ENCODE measurements at places on chromosomes 7 and 10. TPM values are rescaled to one million over a fixed set of nuclear protein-coding genes. Genes with fewer than 3 reads are reported as not detected.

Gene MKI67
- total RNA-seq: 71.3 TPM

DNA sequence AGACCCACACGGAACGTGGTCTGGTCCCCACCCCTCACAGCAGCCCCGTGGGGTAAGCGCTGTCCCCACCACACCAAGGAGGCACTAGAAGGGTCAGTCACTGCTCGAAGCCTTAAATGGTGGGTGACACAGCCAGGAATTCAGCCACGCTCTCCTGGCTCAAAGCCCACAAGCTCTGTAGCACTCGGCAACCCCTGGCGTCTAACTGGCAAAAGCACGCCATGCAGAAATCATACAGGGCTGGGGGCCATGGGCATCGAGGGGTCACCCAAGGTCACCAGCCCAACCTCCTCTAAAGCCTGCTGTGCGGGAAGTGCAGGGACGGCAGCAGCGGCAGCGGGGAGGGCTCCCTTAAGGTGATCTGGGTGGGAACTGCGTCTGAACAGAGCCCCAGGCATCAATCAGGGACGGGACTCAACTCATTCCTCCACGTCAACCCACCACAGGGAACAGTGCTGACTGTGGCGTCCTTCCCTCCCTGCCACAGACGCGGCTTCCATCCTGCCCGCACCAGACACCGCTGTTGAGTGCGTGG lies 7.8 kb downstream of the GPER1 start:
- DNase-seq: no peak
- H3K27ac ChIP-seq: no peak overlapping the region
- no peaks in the 10 kb centered on the region for H3K4me1 ChIP-seq
- H3K27me3 ChIP-seq: no peaks in the 10 kb centered on the region
- H3K4me3 ChIP-seq: no peak overlapping the region

Gene CRYGN
- total RNA-seq: not detected

Gene PTF1A
- not detected for total RNA-seq

DNA sequence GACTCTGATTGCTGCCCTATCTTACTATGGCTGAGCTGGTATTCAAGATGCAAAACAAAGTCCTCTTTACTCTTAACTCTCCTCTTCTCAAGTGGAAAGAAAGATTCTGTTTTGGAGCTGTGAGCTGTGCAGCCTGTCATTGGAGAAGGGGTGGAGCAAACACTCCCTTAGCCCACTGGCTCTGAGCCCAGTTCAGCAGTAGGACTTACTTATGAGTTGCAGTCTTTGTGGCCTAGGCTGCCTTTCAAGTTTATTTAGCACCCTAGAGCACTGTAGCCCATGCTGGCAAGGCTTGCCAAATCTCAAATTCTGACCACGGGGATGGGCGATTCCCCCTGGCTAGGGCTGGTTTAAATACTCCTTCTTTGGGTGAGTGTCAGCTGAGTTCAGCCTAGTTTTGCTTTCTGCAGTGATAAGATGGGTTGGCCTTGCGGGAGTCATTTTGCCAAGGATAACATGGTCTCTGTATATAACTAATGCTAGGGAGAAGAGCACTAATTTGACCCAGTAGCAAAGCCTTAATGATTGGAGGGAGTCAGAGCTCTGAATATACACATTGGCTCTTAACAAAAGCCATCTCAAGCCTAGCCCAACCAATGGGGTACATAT lies 110.2 kb downstream of the MYO3A start:
- no peaks in the 10 kb centered on the region for H3K27me3 ChIP-seq
- no peak overlapping the region for H3K4me3 ChIP-seq
- H3K36me3 ChIP-seq: no peaks in the 10 kb centered on the region
- H3K27ac ChIP-seq: no peak overlapping the region
- H3K4me1 ChIP-seq: no peaks in the 10 kb centered on the region
- DNase-seq: peak; percentile 3

Gene EPHB6
- total RNA-seq: 4.8 TPM

Gene SAMD9L
- not detected for total RNA-seq

GRCh38 chr10:33719005-33719703 lies 384.7 kb upstream of the NRP1 start:
- DNase-seq: no peak
- no peak overlapping the region for H3K4me3 ChIP-seq
- no peaks in the 10 kb centered on the region for H3K36me3 ChIP-seq

Gene CTAGE6
- total RNA-seq: 0.07 TPM

Gene SEM1
- 65.2 TPM for total RNA-seq

Gene SPAM1
- not detected for total RNA-seq

Gene OR13A1
- 1.5 TPM for total RNA-seq

Gene CHST15
- 0.59 TPM for total RNA-seq

Gene TUBAL3
- not detected for total RNA-seq

Gene EEPD1
- 1.1 TPM for total RNA-seq

DNA sequence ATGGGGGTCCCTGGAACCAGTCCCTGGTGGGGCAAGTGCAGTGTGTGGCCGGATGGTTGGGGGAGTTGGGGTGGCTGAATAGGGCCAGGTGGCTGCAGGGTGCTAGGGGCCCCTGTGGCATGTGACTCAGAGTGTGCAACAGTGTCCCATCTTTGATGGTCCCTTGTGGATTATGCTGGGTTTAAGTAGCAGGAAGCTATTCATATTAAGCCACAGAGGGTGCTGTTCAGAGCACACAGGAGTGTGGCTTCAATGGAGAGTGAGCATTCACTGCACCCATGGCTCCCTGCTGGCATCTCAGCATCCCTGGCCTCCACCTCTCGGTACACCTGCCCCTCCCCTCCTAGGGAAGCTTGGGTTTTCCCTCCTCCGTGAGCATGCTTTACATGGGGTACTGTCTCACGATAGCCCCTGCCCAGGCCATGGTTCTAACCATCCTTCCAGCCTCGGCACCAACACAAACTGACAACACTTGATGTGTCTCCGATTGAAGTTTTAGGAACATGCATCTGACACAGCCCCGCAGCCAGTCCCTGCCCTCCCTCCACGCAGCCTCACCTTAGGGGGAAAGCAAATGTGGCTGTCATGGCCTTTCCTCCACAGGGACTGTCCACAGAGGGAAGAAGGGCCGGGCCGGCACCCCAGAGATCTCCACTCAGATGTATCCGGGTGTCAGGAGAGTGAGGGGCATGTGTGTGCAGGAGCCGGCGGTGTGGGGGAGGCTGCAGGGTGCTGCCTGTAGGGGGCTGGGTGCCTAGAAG lies 30.4 kb upstream of the PPIF start:
- H3K27ac ChIP-seq: no peak overlapping the region
- DNase-seq: no peak
- H3K4me3 ChIP-seq: no peak overlapping the region
- H3K27me3 ChIP-seq: no peaks in the 10 kb centered on the region
- H3K4me1 ChIP-seq: peaks cover 21% of the 10 kb centered on the region
- no peaks in the 10 kb centered on the region for H3K36me3 ChIP-seq

DNA sequence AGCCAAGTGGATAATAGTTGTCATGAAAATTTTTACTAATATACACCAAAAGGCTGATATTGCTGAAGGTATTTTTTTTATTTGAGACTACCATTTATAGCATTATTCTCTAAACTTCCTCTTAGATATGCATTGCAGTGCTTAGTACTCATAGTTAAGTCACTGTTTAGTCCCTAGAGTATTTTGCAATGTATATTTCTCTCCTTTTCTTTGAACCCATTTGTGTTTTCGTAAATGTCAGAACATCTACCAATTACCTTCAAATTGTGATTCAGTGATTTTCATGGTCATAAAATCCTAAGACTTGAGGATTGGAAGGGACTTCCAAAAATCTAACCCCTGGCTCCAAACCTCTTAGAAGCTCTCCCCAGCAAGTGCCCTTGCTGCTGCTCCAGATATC lies 21.5 kb upstream of the CYP26C1 start:
- DNase-seq: no peak
- H3K4me1 ChIP-seq: peaks cover 9% of the 10 kb centered on the region
- H3K27me3 ChIP-seq: no peaks in the 10 kb centered on the region
- no peaks in the 10 kb centered on the region for H3K36me3 ChIP-seq
- H3K4me3 ChIP-seq: no peak overlapping the region
- H3K27ac ChIP-seq: no peak overlapping the region

GRCh38 chr7:36904101-36904500 lies 179.8 kb upstream of the AOAH start:
- H3K36me3 ChIP-seq: no peaks in the 10 kb centered on the region
- H3K4me3 ChIP-seq: no peak overlapping the region
- no peak overlapping the region for H3K27ac ChIP-seq
- no peaks in the 10 kb centered on the region for H3K27me3 ChIP-seq
- no peak for DNase-seq
